ENCODE measurements at places on chromosomes 3 and 15. TPM values are rescaled to one million over a fixed set of nuclear protein-coding genes. Genes with fewer than 3 reads are reported as not detected.

- DNase-seq, result no peak
These were observed 398.0 kb upstream of the CNTN4 start for GRCh38 chr3:1700650-1701049.

DNA sequence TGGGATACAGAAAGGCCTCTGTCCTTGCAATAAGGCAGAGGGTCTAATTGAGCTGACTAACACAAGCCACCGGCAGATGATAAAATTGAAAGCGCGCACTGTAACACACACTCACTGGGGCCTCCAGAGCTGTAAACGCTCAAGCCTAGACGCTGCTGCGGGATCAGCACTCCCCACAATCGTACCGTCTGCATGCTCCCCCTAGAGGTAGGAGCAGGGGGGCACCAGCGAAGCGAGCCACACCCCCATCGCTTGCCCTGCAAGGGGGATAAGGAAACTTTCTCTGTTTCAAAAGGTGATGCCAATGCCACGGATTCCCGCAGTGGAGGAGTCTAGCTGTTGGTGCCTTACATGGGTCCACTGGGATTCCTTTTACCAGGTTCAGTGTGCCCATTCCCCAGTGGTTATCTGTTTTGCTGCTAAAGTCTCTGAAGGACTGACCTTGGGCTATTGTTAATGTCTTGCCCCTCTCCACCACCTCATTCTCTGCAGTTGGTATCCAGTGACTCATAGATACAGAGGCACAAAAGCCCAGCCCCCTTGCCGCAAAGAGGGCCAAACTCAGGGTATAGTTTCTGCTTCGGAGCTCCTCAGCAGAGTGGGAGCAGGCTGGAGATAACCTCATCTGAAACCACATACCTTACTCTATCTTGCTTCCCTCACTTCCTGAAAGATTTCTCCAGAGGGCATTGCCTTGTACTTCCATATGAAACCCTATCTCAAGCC, 139.3 kb upstream of the KBTBD8 start:
- DNase-seq, result no peak

DNA sequence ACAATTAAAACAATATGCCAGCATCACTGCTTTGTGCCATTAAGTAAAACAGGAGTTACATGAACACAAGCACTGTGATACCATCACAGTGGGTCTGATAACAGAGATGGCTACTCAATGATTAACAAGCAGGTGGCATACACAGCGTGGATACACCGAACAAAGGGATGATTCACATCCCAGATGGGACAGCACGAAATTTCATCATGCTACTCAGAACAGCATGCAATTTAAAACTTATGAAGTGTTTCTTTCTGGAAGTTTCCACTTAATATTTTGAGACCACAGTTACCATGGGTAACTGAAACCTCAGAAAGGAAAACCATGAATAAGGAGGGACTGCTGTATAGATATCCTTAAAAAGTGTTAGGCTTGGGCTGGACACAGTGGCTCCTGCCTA, 44.5 kb downstream of the SLC24A1 start:
- DNase-seq, result no peak

- no peak for DNase-seq
These were observed 247.8 kb upstream of the ALCAM start for GRCh38 chr3:105118905-105119304.

DNA sequence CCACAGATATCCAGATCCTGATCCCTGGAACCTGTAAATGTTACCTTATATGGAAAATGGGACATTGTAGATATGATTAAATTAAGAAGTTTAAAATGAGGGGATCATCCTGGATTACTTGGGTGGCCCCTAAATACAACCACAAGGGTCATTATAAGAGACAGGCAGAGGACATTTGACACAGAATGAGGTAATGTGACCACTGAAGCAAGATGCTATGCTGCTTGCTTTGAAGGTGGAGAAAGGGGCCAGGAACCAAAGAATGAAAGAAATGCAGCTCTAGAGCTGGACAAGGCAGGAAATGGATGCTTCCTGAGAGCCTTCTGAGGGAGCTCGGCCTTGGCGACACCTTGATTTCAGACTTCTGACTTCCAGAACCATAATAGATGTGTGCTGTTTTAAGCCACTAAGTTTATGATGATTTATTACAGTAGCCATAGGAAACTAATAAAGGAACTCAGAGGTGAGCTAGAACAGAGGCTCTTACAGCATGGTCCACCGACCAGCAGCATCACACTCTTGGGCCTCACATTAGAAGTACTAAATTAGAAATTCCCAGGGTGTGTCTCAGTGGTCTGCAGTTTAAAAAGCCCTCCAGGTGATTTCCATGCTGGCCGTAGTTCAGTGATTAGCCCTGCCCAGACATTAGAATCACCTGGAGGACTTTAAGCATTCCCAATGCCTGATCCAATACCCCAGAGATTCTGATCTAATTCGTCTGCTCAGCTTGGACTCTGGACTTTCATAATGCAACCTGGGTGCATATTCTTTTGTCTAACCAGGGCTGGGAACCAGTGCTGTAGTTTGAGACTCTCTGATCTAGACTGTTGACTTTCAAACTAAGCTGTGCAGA, 7.5 kb downstream of the COLQ start:
- no peak for DNase-seq

DNA sequence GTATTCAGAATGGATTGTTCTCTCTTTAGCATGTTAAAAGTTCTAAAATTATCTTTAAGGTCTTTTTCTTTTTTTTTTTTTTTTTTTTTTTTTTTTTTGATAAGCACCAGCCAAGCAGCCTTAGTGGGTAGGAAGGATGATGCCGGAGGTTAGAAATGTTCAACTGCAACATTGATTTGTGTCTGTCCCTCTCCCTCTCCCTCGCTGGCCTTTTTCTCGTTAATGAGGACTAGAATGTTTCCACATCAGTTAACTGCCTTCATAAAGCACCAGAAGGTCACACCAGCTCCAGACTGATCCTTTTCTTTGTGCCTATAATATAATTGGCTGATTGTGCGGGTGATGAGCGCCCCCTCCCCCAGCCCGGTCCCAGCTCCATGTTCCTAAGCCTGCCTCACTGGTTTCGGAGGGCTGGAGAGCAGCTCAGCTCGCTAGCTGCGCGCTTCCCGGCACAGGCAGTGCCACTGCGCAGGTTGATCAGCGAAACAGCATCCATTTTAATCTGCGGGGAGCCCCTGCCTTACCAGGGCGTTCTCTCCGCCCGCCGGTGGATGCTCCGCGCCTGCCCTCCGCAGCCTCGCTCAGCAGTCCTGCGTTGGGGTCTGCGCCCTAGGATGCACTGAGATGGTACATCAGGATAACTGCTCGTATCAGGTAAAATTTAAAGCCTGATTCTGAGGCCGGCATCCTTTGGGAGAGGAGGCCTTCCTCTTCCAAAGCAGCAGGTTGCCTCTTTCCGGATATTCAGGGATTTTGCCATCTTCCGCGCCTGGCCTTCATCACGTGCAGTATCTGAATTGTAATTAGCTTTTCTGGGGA, 148.9 kb upstream of the IL12A start:
- peak; percentile 6 for DNase-seq

DNA sequence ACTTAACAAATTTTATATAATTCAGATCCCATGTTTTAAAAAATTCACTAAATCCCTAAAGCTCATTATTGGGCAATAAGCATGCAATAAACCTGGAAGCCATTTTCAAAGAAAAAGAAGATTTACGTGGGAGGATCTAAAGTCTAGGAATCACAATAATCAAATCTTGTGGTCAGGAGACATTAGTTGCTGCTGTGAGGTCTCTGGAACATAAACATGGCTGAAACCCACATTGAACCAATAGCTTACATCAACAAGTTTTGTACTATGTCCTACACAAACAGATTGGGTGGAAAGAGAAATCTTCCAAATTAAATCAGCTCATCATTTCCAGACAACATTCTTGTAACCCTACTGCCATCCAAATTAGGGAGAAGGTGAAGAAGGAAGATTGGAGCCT, 121.9 kb upstream of the EPHA3 start:
- DNase-seq, result no peak

- DNase-seq, result no peak
These were observed 11.5 kb downstream of the CPNE9 start for GRCh38 chr3:9715136-9715535.

GRCh38 chr3:30471066-30471465, 135.3 kb upstream of the TGFBR2 start:
- DNase-seq, result no peak

DNA sequence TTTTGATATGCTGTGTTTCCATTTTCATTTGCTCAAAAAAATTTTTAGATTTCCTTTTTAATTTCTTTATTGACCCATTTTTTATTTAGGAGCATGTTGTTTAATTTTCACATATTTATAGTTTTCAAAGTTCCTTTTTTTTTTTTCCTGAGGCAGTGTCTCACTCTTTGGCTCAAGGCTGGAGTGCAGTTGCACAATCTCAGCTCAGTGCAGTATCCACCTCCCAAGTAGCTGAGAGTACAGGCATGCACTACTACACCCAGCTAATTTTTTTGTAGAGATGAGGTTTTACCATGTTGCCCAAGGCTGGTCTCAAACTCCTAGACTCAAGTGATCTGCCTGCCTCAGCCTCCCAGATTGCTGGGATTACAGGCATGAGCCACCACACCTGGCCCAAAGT, 36.2 kb downstream of the PFN2 start:
- no peak for DNase-seq

DNA sequence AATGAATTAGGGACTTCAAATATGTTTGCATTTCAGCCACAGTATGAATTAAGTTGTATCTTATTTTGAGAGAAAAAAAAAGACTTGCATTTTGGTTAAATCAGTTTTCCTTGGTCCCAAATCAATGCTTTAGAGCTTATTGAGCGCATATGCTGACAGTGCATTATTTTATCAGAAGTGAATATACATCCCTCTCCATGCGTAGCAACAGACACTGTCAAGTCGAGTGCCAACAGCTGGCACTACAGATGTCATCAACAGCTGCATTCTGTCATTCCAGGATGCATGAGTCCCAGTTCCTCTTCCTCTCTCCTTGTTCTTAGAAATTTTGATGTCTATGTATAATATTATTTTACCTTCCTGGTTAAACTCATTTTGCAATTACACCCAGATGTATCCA, 156.1 kb upstream of the FOXB1 start:
- DNase-seq, result no peak

GRCh38 chr15:95760508-95760907, 570.0 kb upstream of the NR2F2 start:
- no peak for DNase-seq

GRCh38 chr15:66515901-66516322, 10.8 kb downstream of the ZWILCH start:
- no peak for DNase-seq

- DNase-seq, result no peak
These were observed 189.7 kb downstream of the CDIN1 start for GRCh38 chr15:36769098-36769497.

DNA sequence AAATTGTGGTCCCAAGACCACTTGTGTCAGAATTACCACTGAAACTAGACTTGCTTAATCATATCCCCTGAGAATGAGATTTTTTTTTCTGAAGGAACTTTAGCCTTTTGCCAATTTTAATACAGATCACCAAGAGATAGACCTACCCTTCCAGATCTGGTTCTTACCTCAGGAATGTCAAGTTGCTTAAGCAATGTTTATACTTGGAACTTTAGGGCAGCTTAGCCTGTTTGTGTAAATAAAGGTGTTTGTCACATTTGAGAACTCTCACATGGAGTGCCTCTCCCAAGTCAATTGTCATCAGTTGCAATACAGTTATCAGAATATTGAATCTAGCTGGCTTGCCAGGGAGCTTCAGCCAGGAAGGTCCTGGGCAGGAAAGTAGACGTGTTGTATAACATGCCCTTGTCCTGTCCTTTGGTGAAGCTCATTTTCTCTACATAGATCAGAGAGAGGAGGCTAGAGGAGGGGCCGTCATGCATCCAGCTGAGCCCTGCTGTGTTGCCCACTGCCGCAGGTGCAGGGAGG, 3.9 kb downstream of the GPD1L start:
- no peak for DNase-seq

VIPR1 gene
- 8.0 TPM for total RNA-seq

MYRIP gene
- not detected for total RNA-seq

OPA1 gene
- total RNA-seq, result 50.7 TPM

CACNA2D2 gene
- 0.97 TPM for total RNA-seq

SLC15A2 gene
- total RNA-seq, result 6.8 TPM

MESP1 gene
- total RNA-seq, result 0.50 TPM

CLDN16 gene
- total RNA-seq, result not detected

Data from naive thymus-derived CD4-positive, alpha-beta T cell (primary cell).